ENCODE measurements at places on chromosomes 12 and 14.

DNA sequence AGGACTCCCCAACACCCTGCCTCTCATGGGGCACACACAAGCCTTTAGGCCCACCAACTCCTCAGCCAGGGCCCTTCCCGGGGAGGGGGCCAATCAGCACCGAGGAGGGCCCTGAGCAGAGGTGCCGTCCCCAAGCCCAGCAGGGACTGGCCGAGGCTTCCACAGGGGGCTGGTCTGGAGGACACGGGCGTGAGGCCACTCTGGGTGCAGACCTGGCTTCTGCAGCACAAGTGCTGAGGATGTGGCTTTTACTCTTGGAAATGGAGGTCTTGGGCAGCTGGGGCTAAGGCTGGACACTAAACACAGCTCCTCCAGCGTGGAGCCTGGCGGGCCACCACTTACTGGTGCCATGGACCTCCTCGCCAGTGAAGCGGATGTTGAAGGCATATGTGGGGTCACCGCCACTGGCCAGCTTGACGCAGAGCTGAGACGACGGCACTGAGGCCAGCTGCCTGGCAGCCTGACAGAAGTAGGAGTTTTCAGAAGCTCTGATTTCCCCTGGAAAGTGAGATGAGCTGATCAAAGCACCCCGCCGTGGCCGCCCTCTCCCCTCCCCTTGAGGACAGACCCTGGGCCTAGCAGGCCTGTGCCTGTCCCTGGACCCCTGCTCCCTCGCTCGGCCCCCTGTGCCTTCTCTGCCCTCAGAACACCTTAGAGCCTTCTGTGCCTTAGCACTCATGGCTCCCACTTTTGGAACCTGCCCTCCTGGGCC, 44.0 kb downstream of the TRAFD1 start:
- no peak for DNase-seq

GRCh38 chr14:63624701-63625100, 17.0 kb downstream of the WDR89 start:
- no peak for DNase-seq

- DNase-seq = no peak
Measured at GRCh38 chr12:56213878-56214277, 7.8 kb downstream of the RNF41 start.

- no peak for DNase-seq
Measured at GRCh38 chr14:39430762-39431415, 1.3 kb downstream of the FBXO33 start.

DNA sequence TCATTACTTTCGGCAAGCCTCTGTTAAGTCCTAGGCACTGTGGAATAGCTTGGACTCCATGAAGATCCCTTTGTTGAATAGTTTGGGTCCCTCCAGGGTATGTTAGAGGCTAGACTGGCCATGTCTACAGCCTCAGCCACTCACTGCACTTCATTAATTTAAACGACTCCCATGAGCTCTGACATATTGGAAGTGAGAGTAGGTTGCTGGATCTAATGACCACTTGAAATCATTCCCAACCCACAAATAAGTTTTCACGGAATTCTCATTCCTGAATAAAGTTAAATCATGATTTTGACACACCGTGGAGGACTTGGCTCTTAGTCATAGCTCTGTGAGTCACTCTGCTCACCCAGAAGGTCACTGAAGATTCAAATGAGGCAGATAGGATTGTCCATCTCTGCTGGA, 21.4 kb upstream of the APPL2 start:
- DNase-seq = no peak

- no peak for DNase-seq
Measured at GRCh38 chr12:57772429-57773322, at the start of gene EEF1AKMT3. TSS of gene EEF1AKMT3 (plus strand) at chr12:57772614. CDS start at chr12:57772725, 111 bp downstream.

DNA sequence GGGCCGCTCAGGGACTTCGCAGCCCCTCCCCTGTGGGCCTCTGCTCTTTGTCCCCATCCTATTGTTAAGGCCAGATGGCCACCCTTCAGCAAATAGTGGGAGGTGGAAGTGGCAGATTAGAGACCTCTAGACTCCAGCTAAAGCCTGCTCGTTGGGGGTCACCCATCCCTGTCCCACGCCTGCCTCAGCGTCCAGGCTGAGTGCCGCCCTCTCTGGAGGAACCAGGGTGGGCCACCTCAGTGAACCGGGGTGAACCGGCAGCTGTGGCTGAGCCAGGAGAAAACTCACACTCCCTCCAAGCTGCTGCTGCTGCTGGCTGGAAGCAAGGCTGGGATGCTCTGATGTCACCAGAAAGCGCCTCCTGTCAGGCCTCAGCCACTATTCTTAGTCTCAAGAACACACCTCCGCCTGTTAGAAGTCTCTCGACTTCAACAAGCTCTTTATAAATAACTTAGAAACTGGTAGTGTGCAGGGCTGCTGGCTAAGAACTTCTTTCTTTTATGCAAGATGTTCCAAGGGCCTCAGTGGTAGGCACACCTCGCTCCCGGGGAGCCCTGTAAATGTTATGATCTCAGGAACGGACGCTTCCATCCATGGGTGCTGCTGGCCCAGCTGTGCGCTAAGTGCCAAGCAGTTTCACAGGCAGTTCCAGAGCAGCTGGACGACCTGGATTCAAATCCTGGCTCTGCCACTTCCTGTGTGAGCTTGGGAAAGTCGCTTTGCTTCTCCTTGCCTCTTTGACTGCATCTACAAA, 19.8 kb upstream of the TESC start:
- no peak for DNase-seq

DNA sequence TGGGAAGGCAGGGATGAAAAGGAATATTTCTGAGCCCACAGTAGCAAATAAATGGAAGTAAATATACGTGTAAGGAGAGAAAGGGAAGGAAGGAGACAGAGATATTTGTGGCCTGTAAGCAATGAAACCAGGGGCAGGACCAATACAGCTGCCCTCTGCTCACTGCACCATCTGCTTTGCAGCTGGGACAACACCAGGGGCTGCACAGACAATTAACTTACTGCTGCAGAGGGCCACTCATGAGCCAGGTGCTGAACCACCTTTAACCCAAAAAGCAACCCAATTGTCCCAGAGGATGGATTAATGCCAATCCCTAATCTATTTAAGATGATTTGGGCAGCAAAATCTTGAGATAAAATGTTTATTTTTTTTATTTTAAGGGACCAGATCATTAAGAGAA, 30.6 kb upstream of the TMX1 start:
- DNase-seq = no peak

- no peak for DNase-seq
Measured at GRCh38 chr12:110174373-110174996, 50.3 kb downstream of the IFT81 start.

DNA sequence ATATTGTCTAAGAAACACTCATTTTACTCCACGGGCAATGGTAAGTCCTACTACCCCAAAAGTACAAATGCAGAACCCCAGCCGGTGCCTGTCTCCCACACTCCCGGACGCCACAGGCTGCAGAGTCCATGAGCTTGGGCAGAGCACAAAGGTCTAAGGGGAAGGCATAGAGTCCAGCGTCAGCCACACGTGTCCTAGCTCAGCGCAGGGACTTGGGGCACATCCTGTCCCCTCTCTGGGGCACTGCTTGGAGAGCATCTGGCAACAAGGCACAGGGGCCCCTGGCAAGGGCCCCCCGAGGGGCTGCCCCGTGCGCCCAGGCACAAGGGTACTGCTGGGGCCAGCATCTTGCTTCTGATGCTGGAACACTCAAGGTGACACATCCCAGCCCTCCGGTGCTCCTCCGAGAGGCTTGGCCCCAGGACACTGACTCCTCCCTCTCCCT, 58.4 kb downstream of the BCL11B start:
- no peak for DNase-seq

GRCh38 chr12:9391815-9392214, 183.6 kb upstream of the PZP start:
- no peak for DNase-seq

- no peak for DNase-seq
Measured at GRCh38 chr12:19646599-19646998, 207.3 kb downstream of the AEBP2 start.

All from activated CD8-positive, alpha-beta memory T cell treated with anti-CD3 and anti-CD28 coated beads for 1 hour (primary cell).